Glutamatergic neuron (in vitro differentiated cells): ENCODE measurements at places on chromosomes 5 and 9. TPM values are rescaled to one million over a fixed set of nuclear protein-coding genes. Genes with fewer than 3 reads are reported as not detected.

DNA sequence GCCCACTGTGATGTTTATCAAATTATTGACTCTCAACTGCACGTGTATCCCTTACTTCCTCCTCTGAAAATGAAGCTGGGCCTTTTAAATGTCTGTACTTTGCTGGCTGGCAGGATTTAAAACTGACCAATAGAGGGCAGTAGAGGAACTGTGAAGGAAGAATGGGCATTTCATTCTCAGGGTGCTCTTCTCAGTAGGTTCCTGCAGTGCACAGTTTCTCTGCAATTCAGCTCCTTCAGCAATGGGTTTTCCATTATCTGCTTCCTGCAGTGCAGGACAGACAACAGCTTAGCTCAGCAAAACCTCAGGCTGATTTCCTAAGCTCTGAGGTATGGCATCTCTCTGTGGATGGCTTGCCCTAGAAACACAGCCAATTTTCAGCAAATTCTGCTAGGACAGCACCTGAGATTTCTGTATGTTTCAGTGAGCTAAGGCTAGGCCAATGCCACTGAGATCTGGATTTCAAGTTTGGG lies 298.4 kb upstream of the PRDM9 start:
- H3K36me3 ChIP-seq = no peaks in the 10 kb centered on the region
- no peaks in the 10 kb centered on the region for H3K27me3 ChIP-seq
- no peak overlapping the region for H3K4me3 ChIP-seq
- no peak overlapping the region for H3K27ac ChIP-seq

Gene CMBL
- total RNA-seq = 2.2 TPM

Gene CTSV
- total RNA-seq = 1.3 TPM

GRCh38 chr5:83955916-83956315 lies 235.3 kb upstream of the HAPLN1 start:
- H3K4me1 ChIP-seq = peaks cover 49% of the 10 kb centered on the region
- H3K36me3 ChIP-seq = no peaks in the 10 kb centered on the region
- peak overlapping the region; percentile 61 for H3K4me3 ChIP-seq
- peak overlapping the region; percentile 96 for H3K27ac ChIP-seq
- peaks cover 5% of the 10 kb centered on the region for H3K27me3 ChIP-seq

Gene CD274
- not detected for total RNA-seq
